Ovary (tissue), 10 donors: ENCODE measurements at places on chromosomes 6 and 20. TPM values are rescaled to one million over a fixed set of nuclear protein-coding genes. Genes with fewer than 3 reads are reported as not detected.

- DNase-seq = peak; percentile 22
These were observed 727 bp downstream of the EDEM2 start for GRCh38 chr20:35146299-35146919.

GRCh38 chr6:145886228-145886956, 71.8 kb upstream of the FBXO30 start:
- no peak for DNase-seq

GRCh38 chr20:15220778-15221565, 883.6 kb upstream of the FLRT3 start:
- DNase-seq = no peak

GRCh38 chr6:44733126-44733525, 345.6 kb downstream of the CDC5L start:
- DNase-seq = no peak

The ABHD16B gene
- total RNA-seq = not detected

The COL10A1 gene
- 0.22 TPM for total RNA-seq

The LAMP5 gene
- total RNA-seq = 2.7 TPM

- no peak for DNase-seq
These were observed 111.7 kb upstream of the NEDD9 start for GRCh38 chr6:11343963-11344723.

DNA sequence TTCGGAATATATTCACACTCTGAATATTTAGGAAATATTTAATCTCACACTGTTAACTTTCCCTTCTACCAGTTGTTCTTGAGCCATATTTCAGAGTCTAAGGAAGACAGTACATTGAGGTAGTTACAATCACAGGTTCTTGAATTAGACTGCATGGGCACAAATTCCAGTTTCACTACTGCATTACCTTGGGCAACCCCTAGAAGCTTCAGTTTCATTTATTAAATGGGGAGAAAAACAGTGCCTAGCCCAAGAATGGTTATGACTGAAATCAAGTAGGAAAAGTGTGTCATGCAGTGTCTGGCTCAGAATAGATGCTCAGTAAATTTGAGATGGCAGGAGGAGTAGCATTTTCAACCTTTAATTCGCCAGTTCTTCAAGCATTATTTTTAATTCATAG, 124.5 kb upstream of the SAMD5 start:
- no peak for DNase-seq

GRCh38 chr20:3815703-3816315, 4.5 kb upstream of the AP5S1 start:
- no peak for DNase-seq

GRCh38 chr6:45116714-45117410, 211.3 kb upstream of the RUNX2 start:
- no peak for DNase-seq

- DNase-seq = peak; percentile 39
These were observed 21.0 kb downstream of the SRSF3 start for GRCh38 chr6:36615018-36615761.

GRCh38 chr20:37911838-37912281, 8.9 kb downstream of the VSTM2L start:
- peak; percentile 43 for DNase-seq

- DNase-seq = no peak
These were observed 195.0 kb downstream of the SYNDIG1 start for GRCh38 chr20:24664266-24664986.

The TRIM27 gene
- total RNA-seq = 43.7 TPM

The ZNF391 gene
- 10.1 TPM for total RNA-seq

The FAM209B gene
- not detected for total RNA-seq

DNA sequence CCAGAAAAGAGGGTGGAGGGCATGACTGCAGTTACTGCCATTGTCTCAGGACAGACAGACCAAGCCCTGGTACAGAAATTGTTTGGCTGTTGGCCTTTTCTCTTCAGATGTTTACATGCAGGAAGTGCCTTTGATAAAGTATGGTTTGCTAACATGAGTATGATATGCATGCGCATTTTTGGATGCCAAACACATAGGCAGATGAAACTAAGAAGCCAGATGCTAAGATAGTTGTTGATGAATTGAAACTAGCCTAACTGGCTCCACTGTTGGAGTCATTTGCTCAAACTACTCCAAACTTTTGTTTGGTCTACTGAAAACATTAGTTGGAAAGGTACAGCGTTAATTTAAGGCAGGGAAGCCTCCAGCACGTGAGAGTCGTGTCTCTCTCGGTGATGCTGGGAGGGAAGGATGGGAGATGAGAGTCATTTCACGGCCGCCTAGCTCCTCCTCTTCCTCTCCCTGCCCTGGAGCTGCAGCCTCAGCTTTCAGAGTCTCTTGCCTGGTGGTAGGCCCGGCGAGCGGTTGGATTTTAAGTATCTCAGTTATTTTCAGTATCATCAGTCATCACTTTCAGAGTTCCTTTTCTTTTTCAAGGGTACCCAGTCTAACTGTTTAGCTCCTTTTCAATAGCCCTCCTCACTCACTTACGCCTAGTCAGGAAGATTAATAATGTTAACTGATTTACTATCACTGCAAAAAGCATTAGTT, 29.7 kb downstream of the RREB1 start:
- DNase-seq = peak; percentile 47

The ARMH2 gene
- not detected for total RNA-seq

DNA sequence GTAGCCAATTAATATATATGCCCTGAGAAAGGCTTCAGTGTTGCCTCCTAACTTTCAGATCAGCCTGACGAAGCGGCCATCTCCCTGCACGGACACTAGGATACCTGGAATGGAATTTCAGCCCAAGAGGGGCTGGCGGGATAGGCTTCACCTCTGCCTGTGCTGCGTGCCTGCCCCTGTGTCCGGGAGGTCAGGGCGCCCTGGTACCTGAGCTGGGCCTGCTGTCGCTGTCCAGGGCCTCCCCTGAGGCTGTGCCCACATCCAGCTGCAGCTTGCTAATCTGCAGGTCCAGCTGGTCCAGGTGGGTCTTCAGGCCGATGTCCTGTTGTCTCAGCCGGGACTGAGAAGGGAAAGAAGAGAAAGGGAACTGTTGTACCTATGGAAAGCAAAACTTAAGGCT, 8.6 kb downstream of the DACT2 start:
- no peak for DNase-seq

- DNase-seq = no peak
These were observed 725.1 kb downstream of the KIF16B start for GRCh38 chr20:15848126-15848525.

DNA sequence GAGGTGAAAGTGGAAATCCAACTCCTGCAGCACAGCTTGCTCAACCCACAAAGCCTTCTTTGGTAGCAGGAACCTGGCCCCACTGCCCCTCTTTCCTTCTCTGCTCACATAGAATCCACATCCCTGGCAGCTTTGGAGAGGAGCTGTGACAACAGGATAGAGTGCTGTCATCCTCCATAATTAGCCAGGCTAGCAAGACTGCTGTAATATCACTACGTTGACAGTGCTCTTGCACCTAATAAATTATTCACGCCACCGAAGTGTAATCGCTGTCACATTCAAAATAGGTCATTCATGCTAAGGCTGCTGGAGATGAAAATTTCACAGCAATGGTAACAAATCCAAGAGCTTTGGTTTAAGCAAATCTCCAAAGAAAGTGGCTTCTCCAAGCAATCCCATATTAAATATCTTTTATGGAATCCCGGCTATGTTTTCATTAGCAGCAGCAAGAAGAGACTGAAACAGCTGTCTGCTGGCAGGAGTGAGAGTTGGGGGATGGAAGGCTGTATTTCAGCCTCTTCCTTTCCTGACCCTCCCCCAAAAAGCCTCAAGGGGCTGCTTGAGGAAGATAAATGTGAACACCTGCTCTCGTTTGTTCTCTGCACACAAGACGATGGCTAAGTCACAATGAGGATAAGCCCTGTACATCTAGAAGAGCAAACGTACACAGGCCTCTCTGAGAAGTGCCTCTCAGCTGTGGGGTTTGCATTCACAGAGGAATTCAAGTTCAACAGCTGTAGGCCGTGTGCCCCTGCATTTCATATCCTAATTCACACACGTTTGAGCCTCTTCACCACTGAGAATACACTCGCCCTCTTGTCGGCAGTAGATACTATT, 16.5 kb downstream of the RIPOR2 start:
- DNase-seq = no peak

DNA sequence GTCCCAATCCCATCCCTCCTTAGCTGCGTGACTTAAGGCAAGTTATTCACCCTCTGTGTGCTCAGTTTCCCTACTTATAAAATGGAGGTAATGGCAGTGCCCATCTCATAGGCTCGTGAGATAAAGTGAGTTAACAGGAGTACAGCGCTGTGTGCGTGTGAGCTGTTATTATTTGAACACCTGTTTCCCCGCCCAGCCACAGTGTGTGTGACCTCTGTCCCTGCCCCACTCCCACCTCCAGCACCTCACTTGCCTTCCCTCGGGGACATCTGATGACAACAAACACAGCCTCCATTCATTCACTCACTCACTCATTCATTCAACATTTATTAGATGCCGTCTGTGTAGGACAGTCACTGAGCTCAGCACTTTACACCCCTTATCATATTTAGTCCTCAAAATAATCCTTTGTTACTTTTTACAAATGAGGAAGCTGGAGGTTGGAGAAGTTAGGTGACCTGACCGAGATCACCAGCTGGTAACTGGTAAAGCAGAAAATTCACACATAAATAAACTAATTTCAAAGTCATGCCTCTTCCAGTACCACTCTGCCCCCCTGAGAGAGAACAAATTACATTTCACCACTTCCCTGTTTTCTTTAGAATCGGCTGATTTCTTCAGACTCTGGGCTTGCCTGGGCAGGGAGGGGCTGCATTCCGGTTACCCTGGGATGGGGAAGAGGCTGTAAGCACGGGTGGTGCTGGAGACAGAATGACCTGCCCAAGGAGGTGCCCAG, 58.6 kb downstream of the CPNE5 start:
- DNase-seq = no peak

DNA sequence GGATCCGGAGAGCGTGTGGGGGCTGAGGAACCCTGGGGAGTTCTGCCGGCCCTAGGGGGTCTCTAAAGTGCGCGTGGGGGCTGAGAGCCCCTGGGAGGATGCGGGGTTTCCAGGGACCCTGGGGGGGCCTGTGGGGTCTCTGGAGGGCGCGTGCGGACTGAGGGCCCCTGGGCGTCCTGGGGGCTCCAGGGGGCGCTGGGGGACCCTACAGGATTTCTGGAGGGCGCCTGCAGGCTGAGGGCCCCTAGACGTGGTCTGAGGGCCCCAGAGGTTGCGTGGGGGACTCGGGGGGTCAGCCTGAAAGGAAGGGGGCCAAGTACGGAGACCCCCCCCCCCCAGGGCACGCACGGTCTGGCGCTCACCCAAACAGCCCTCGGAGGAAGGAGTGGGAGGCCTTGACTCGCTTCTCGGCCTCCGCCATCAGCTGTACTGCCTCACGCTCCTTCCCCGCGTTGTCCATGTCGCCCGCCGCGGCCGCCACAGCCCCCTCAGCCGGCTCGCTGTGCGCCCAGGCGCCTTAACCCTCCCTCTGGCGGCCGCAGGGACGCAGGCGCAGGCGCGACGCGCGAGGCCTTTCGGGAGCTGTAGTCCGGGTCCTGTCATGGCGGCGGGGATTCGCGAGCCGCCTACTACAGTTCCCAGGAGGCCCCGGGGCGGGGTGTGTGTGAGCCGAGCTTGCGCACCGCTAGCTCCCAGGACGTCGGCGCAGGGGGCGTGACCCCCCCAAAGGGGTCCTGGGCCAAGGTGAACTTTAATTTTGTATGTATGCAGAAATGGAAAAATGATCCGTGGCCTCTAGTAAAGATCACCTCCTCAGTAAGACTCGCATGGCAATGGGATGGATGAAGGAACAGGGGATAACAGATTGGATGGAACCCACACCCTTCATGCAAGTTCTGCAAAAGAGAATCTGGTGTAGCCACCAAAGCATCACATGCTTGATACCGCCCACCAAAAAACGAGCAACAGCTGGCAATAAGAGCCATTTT, at the start of gene NAPB:
NAPB (minus strand) TSS at position 546 of the 989 bp plus-strand sequence; CDS start at position 460, 86 bp downstream.
- peak; percentile 91 for DNase-seq

The RBL1 gene
- 10.6 TPM for total RNA-seq

DNA sequence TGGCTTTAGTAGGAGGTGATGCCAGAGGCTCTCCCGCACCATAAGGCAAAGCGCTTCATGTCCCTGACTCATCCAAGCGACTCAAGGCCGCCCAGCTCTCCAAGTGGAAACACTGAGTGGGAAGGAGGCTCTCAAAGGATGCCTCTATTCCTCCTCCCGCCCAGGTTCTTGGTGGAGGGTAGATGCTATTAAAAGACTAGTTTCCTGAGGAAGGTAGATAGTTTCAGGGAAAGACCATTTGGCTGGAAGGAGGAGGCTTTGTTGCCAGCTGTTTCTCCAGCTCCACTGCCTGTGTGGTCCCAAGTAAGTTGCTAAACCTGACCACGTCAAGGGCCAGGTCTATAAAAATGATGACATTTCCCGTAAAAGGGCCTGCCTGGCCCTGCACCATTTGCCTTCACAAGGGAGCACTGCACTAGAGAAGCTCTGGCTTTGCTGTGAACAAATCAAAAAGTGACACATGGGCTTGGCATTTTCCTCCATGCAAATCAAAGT, 48.2 kb downstream of the GMDS start:
- no peak for DNase-seq

DNA sequence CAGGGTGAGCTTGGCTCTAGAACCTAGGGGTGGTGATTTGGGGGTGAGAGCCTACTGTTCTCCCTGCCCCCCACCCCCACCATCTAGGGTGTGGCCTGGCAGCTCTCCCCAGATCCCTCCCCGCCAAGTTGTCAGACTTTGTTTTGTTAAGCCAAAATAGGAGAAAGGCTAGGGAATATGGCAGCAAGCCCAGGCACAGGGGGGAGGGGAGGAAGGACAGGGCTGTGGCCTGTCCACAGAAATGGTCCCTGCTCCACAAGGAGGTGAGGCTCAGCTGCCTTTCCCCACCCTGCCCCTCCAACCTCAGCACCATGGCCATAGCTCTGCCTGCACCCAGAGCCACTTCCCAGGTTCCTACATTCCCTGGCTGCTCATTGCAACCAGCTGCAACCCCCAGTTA, 17.2 kb downstream of the SCUBE3 start:
- peak; percentile 51 for DNase-seq

The ILRUN gene
- total RNA-seq = 50.6 TPM

GRCh38 chr20:57275334-57275733, 8.9 kb upstream of the BMP7 start:
- no peak for DNase-seq

- no peak for DNase-seq
These were observed 64.3 kb downstream of the BCAS4 start for GRCh38 chr20:50859161-50859560.

DNA sequence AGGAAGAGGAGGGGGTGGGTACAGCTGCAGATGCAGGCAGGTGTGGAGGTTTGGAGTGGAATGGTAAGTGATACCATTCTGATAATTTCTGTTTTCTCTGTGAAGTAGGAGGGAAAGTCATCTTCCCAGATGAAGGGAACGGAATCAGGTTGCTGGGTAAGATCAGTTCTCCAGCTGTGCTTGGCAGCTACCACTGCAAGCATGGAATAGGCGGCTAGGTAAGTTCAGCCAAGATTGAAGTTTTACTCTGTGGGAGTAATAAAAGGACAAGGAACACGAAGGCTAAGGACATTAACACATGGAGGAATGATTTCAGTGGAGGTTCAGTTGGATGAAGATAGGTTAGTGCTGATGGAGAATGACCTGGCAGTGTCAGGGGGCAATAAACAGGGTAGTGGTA, 128.3 kb downstream of the CARMIL1 start:
- DNase-seq = no peak

DNA sequence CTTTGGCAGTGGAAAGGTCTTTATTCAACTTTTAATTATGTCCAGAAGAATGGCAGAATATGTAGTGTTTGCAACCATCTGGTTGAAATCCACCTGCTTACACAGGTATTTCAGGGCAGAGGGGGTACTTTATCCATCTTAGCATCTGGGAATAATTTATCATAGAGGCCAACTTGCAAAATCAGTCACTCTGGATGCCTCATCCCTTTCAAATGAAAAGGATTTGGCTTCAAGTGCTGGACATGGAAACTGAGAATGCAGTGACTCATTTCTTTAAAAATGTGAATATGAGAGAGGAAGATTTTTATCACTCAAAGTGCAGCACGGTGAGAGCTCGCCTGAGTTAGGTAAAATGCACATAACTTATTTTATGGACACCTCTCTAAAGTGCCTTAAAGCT, 758.3 kb downstream of the KIF16B start:
- DNase-seq = no peak
